Dermis microvascular lymphatic vessel endothelial cell (primary cell): ENCODE measurements at places on chromosomes 5 and 9.

DNA sequence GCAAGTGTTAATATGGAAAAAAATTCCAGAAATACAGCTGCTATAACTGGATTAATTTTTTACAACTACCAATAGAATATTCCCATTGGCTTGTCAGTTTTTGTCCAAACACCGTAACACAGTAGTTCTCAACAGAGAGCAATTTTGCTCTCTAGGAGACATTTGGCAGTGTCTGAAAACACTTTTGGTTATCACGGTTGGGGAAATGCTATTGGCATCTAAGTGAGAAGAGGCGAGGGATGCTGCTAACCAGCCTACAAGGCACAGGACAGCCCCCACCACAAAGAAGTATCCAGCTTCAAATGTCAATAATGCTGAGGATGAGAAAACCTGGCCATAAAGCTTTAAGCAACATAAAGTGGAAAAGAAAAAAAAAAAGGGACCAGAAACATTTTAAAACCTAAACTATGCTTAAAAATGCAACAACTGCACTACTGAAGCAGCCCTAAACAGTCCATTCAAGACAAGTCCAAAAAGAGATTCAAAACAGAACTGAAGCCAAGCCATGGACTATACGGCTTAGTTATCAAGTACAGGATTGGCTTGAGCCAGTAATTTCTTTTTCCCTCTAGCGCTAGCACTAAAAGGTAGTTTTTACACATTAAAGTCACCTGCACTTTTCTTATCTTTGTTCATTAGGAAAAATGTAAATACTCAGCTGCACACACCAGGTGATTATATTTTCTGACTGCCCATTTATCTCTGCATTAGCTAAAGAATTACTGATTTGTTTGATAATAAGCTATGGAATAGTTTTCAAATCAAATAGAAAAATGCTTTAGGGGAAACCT lies 83.9 kb downstream of the NR3C1 start:
- DNase-seq = no peak

- DNase-seq = no peak
Observed at GRCh38 chr9:120559546-120559945, 20.4 kb downstream of the CDK5RAP2 start.

DNA sequence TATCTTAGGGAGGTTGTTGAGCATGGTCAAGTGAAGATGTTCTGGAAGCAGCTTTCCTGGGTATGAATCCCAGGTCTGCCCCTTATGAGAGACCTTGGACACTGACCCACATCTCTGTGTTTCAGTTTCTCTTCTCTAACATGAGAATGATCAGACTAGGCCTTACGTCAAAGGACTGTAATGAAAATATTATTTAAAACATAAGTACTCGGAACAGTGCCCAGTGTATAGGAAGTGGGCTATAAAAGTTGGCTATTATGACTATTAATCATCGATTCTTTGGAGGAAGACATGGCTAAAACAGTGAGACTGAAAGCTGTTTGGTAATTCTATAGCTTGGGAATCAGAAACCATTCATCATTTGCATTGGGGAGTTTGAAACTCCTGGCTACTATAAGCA lies 65.3 kb upstream of the MYO10 start:
- DNase-seq = peak; percentile 16

DNA sequence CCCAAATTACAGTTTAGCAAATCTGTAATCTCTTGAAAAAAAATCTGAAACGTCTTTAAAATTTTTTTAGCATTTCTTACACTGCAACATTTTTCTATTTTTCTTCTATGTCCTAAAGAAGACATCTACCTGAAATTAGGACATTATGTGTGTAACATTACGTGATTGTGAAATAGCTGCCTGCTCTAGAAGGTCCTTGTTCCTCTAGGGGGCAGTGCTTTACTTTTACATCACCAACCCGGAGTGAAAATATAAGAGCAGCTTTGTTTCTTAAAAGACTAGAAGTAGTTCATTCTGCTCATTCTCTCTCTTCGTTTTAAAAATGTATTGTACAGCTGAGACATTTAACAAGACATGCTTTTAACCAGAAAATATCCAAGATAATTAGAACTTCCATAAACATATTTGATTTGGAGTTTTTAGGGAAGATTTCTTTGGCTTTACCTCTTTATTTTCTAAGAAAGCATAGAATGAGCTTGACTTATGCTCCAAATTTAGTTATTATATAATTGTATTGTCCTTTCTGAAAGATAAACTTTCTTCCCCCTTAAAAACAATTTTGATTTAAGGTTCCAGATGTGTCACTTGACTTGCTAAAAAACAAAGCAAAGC lies 48.1 kb upstream of the RIOK2 start:
- DNase-seq = peak; percentile 56

GRCh38 chr9:569296-569695 lies 272.2 kb upstream of the DMRT1 start:
- no peak for DNase-seq

DNA sequence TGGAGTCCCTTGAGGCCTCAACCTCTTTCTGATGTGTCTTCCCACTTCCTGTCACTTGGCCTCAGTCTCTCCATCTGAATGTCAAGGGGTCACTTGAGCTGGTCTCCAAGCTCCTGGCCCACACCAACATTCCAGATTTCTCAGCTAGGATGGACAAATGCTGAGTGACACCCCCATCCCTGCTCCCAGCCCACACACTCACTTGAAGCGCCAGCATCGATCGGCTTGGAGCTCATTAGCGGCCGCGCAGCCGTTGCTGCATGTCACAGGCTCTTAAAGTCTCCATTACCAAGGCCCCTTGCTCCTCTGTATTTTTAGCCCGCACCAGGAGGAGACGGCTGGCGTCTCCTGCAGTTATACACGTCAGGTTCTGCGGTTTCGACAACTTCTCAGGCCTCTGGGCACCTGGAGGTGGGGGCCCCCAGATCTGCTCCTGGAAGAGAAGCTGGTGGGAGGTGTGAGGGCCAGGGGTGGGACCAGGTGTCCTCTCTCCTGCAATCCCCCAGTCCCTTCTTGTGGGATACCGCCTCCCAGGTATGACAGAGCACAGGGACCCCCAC lies 33.4 kb upstream of the ARAP3 start:
- DNase-seq = no peak

- DNase-seq = peak; percentile 74
Observed at GRCh38 chr9:22050924-22051323, 41.8 kb upstream of the CDKN2B start.
